ENCODE measurements at places on chromosomes 13 and 19.

DNA sequence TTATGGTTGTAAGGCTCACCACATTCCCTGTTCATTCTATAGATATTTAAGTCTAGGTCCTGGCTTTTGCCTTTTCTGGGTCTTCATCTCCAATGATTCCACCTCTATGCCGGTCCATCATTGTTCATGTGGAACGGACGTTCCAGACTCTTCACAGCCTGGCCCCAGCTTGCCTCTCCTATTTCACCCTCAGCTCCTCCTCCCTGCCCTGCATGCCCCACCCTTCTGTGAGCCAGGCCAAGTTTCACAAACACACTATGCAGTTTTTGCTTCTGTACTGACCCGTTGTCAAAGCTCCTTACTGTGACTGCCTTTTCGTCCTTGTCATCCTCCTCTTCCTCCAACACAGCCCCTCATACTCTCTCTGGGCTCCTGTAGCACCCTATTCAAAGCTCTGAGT lies 31.3 kb downstream of the TEX26 start:
- DNase-seq: no peak

GRCh38 chr19:344625-345319 lies at the start of gene MIER2:
Gene MIER2 (minus strand): TSS chr19:344796. CDS start chr19:344782, 14 bp downstream.
- peak; percentile 75 for DNase-seq

DNA sequence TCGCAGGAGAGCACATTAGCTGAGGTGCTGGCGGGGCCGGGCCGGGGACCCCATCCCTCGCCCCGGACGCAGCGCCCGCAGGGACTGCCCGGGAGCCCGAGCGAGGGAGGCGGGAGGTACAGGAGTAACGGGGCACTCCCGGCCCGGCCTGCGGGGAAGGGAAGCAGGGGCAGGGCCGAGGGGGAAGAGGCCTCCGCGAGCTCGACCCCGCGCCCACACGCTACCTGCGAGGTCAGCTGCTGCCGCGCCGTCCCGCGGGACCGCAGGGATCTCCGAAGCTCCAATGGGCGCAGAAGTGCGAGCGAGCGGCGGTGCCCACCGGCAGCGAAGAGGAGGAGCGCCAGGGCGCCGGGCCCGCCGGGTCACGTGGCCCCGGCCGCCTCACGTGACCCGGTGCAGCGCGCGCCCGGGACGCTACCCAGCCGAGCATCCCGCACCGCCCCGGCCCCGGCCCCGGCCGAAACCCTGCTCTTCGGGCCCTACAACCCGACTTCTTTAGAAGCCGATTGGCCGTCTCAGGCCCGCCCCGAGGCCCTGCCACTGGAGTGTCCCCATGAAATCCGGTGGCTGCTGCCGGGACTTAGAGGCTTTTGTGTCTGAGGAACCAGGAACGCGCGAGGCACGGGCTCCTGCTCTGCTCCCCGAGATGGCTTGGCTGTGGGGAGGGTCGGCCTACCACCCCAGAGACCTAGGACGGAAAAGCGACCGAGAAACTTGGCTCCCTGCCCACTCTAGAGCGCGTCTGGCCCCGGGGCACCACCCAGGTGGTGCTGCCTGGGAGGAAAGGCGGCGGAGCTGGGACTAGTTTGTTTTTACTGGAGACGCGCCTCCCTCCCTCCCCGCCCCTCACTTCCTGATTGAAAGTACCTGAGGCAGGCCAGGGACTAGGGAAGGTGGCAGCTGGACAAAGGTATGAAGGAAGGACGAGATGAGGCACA lies at the start of gene RCBTB1:
Gene RCBTB1 (minus strand): TSS at position 339 of the 938 bp plus-strand sequence. CDS start 18,279 bp downstream, outside the sequence.
- peak; percentile 55 for DNase-seq

DNA sequence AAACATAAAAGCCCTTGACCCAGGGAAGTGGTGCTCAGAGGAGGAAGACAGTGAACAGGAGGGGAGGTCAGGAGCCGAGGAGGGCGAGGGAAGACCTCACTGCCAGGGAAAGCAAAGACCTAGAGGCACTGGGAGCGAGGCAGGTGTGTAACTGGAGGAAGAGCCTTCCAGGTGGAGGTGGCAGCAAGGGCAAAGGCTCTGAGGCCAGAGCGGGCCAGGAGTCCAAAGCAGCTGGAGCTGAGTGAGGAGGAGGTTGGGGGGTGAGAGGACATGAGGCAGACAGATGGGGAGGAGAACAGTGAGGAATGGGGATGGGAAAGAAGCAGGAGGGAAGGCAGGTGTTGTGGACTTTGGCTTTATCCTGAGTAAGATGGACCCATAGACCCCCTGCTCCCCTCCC lies 3.7 kb downstream of the UPK1A start:
- DNase-seq: no peak

DNA sequence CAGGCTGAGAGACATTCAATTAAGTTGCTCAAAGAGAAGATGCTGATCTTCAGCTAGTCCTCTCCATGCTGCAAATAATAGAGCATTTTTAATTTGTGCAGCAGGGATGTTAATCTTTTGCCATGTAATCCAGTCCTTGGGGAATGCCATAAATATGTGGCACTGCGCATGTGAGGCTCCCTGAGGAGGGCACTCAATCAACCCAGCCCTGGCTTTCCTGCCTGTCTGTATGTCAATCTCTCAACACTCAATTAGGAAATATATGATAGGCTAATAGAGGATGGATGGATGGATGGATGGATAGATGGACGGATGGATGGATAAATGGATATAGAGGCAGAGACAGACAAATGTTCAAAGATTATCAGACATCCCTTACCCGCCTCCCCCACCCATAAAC lies 31.6 kb upstream of the POP4 start:
- DNase-seq: no peak

GRCh38 chr19:4971424-4971793 lies 2.5 kb downstream of the KDM4B start:
- no peak for DNase-seq

DNA sequence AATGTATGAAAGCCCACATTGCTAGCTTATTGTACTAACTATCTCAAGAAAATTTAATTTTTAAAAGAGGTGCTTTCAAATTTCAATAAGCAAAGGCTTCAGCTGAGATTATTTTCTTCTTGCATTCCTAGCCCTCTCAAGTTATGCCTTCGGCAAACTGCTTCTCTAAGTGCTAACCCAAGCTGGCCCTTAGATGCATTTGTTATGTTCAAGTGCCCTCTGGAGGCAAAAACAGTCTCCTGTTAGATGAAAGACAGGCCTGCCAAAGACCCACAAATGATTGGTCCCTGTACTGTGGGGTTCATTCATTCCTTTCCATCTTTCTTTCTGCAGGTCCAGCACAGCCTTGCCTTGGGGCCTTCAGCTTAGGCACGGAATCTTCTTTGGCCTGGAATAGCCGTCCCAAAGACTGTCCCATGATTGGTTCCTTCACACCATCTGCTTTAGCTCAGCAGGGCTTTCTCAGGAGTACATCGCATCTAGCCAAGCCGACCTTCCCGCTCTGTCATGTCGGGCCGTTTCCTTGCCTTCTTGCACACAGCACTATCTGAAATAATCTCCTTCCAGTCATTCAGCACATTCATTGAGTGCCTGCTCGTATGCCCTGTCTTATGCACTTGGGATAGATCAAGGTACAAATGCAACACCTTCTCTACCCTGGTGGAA lies 26.4 kb upstream of the TPTE2 start:
- DNase-seq: no peak

DNA sequence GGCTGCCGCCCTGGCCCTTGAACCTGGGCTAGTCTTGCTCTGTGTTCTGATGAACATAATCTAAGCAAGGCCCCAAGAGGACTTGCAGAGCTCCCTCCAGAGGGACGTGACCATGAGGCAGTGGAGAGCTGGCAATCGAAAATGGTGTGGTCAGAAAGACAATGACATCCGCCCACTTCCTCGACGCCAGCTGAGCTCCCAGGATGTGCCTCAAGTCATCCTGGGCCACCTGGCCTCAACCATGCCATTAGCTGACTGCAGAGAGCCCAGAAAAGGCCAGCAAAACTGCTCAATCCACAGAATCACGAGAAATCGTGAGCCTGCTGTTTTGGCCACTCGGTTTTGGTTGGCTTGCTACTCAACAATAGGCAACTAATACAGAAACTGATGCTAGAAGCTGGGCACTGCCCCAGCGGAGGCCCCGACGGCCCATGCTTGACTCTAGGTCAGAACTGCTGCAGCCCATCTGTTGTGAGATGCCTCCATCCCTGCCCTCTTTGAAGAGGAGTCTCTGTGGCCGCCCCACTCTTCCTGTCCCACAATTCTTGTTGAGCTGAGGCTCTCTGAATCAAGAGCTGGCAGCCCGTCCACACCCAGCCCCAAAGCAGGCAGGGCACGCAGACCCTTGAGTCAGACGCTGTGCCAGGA lies 53.3 kb downstream of the STK24 start:
- DNase-seq: peak; percentile 29

- no peak for DNase-seq
These were observed 10.6 kb downstream of the CD70 start for GRCh38 chr19:6580313-6580712.

- no peak for DNase-seq
These were observed 8.7 kb downstream of the PIK3R2 start for GRCh38 chr19:18161636-18162002.

DNA sequence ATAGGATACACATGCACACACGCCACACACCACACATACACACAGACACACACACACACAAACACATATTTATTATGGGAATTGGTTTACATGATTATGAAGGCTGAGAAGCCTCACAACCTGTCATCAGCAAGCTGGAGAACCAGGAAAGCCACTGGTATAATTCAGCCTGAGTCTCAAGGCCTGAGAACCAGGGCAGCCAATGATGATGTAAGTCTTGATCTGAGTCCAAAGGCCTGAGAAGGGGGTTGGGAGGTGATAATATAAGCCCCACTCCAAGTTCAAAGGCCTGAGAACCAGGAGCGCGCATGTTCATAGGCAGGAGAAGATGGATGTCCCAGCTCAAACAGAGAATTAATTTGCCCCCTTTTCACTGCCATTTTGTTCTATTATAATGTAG lies 18.7 kb upstream of the SOX21 start:
- no peak for DNase-seq

DNA sequence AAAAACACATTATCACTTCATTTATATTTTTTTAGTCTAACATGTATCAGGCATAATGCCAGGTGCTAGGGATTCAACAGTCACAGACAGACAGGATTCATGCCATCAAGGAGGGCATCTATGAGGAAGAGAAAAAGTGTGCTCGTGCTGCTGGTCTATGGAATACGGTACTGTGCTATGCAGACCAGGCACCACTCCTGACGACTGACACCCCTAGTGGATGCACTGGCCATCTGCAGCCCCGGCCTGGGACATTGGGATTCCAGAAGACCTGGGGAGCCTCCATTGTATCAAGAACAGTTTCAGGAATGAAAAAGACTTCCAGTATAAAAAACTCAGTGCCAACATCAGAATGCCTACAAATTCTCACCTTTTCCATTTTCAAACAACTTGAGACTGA lies 94.0 kb downstream of the KLF12 start:
- DNase-seq: no peak

DNA sequence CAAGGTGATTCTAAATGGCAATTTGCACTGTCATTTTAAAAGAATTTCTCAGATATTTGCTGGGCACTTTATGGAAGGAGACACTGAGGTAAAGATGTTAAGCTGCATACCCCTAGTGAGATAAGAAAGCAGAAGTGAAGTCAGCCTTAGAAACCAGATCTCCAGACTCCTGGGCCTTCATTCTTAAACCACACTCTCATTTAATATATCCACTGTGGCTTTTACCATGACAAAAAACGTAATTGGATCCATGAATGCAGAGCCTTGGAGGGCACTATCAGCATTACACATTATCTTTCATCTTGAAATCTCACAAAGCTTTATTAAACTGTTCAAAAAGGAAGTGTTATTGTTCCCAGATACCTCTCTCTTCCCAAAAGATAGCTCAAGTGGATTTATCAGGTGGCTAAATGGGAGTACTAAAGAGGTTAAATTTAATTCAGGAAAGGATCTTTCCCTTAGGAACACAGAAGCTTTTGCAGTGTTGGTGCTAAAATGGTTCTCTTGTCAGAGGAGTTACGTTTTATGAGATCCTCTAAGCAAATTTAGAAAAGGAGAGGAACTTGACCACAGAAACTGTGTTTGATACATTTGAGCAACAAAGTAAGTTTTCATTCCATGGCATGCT lies 1060.4 kb downstream of the EFNB2 start:
- no peak for DNase-seq

DNA sequence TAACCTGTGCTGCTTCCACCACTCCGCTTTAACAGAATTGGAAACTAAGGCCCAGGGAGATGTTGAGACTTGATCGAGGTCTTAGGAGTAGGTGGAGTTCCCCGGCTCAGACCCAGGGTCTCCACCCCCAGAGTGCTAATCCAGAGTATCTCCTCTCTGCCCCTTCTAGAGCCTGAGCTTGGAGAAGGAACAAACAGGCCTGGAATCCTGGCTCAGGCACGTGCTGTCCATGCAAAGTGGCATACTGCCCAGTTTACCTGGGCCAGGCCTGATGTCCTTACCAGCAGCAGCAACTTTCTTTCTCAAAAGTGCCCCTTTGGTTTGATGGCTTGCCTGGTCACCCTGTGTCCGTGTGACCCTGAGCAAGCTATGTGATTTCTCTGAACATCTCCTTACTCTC lies 3.7 kb downstream of the SYNGR4 start:
- no peak for DNase-seq

- DNase-seq: no peak
These were observed 19.0 kb downstream of the LYL1 start for GRCh38 chr19:13083627-13084026.
